ACHN (cell line): ENCODE measurements at places on chromosomes 2 and 18.

DNA sequence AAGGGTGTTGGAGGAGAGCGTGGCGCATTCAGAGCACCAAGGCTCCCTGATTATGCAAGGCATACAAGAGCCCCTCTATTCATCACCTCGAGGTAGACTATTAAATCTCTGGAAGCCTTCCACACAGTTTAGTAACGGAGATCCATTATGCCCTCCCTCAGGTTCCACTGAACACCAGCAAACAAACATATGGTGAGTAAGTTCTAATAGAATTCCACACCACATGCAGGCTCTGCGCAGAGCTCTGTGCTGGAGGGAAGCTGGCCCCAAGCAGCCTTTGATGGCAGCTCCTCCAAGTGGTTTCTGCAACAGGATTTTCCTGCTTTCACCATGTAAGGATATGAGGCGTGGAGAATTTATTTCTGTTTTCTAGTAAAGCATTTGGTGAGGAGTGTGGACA is 238.6 kb downstream of the C1D start:
- no peak for DNase-seq

- DNase-seq = no peak
Measured at GRCh38 chr2:53452400-53452799, 315.2 kb upstream of the CHAC2 start.

GRCh38 chr2:196219671-196220070 is 48.3 kb upstream of the STK17B start:
- DNase-seq = no peak

DNA sequence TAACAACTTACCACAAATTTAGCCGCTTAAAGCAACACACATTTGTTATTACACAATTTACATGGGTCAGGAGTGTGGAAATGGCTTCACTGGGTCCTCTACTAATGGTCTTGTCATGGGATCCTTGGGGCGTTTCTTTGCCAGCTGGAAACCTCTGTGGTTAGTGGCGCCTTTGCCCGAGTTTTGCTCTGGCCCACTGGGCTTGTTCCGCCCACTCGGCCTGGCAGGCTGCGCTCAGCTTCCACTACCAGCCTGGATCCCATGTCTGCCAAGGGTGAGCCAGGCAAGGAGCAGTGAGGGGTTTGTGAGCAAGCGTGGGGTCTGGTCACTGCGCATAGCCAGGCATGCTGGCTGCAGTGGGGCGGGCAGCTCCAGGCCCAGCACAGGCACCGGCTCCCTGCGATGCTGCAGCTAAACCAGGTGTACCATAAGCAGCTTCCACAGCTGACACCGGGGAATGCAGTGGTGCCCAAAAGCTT is 16.2 kb upstream of the MBD2 start:
- no peak for DNase-seq
